ENCODE measurements at places on chromosomes 4 and X.

GRCh38 chrX:68443155-68443868 is 10.0 kb upstream of the OPHN1 start:
- DNase-seq, result no peak

GRCh38 chr4:16636912-16637630 is 261.4 kb downstream of the LDB2 start:
- no peak for DNase-seq

DNA sequence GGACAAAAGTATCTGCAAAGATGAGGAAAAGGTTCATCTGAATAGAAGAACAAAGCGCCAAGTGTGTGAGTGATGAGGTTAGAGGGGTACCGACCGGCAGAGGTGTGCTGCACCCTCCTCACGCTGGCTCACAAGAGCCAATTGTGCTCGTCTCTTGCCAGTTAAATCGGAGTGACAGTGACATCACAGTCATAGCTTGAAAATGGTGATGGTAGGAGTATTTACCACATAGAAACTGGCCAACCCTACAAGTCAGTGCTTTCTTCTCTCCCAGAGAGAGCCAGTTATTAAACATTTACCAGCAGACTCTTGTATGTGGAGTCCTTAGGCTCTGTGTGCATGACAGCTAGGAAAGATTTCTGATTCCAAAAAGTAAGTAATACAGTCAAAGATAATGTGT is 32.4 kb downstream of the CLDN22 start:
- DNase-seq, result no peak

DNA sequence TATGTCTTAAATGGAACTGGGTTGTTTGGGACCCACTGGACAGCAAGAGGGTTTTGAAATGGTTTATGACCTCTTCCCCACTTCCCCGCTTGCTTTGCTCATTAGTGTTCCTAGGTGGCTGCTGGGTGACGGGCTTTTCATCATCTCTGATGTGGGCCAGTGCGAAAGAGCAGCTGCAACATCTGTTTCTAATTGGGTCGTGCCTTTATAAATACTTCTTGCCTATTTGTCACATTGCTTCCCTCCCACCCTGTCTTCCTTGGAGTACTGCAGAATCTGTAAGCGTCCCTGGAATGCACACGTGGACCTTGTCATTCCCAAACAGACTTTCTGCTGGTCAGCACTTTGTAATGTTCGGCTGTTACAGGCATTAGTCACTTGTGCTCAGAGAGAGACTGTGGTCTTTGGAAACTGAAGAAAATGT is 35.2 kb downstream of the SEPTIN11 start:
- no peak for DNase-seq

DNA sequence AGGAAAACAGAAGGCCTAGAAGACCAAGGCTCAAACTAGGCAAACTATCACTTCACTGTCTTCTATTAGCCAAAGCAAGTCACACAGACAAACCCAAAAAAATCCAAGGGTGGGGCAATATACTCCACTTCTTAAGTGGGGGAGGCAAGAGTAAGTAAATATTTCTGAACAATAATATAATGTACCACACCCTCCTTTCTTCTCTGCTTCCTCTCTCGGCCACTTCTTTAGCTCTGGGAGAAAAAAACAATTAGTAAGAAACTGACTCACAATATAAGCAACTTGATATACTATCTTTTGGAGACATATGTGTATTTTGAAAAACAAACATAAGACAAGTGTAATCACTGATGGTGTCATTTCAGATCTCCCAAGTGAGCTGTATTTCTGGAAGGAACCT is 14.8 kb downstream of the DCAF8L1 start:
- no peak for DNase-seq

- no peak for DNase-seq
Observed at GRCh38 chrX:83416273-83416672, 91.8 kb upstream of the POU3F4 start.

GRCh38 chr4:70488748-70489147 is 16.8 kb downstream of the MUC7 start:
- no peak for DNase-seq

DNA sequence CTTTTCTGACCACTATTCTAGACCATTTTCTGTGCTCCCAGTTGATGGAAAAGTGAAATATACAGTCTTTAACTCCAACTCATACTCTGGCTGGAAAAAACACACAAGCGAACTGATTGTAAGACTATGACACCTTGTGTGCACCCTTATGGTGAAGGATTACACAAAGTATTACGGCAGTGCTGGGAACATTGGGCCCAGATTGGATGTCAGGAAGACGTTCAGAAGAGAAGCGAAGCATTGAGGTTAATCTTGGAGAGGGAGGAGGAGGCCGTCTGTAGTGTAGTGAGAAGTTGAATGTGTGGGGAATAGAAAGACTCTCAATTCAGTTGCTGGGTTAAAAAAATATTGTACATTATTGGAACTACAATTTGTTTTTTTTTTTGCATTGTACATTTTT is 50.0 kb downstream of the GRIA2 start:
- DNase-seq, result no peak

- DNase-seq, result no peak
Observed at GRCh38 chrX:10797466-10797865, 177.1 kb upstream of the MID1 start.

- DNase-seq, result no peak
Observed at GRCh38 chrX:135384161-135384836, 37.4 kb upstream of the SMIM10L2A start.

DNA sequence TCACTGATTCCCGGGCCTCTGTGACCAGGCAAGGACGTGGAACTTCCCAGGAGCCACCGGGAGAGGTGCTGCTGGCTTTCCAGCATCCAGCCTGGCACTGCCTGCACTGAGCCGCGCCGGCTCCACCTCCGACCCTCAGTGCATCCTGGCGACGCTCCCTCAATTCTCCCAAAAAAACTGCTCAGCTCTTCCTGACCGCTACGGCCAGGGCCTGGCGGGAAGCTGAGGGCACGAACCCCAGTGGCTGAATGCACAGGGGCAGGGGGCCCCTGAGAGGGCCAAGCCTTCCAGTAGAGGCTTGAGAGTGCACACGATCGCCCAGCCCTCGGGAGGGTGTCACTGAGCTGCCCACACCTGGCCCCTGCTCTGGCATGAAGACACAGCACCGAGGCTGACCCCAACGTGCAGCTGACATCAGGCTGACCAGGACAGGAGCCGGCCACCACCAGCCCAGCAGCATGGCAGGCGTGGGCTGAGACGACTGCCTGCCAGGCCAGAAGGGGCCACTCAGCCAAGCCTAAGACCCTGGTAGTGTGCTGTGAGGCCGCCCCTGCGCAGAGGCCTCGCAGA is 6.9 kb downstream of the CTBP1 start:
- no peak for DNase-seq

GRCh38 chr4:44861756-44862155 is 135.4 kb upstream of the GNPDA2 start:
- DNase-seq, result no peak

- no peak for DNase-seq
Observed at GRCh38 chr4:158580064-158580463, 58.4 kb downstream of the RXFP1 start.

GRCh38 chrX:54030329-54030728 is 13.9 kb downstream of the PHF8 start:
- DNase-seq, result no peak

GRCh38 chr4:73019462-73020047 is 50.0 kb downstream of the COX18 start:
- DNase-seq, result peak; percentile 33

DNA sequence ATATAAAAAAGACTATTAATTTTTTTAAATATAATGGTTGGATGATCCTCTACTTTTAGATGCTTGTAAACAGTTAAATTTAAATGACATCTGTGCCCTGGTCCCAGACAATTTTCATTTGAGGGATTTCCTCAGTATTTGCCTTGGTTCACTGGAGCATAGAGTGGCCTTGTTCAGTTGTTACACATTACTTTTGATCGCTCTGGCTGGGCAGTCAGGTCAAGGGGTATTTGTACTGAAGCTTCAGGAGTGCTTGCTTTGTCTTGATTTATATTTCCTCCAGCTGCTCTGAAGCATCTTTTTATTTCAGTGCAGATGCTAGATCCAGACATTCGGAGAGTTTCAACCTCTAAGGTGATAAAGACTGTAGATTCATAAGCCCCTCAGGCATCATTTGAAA is 50.0 kb downstream of the COMMD8 start:
- no peak for DNase-seq

DNA sequence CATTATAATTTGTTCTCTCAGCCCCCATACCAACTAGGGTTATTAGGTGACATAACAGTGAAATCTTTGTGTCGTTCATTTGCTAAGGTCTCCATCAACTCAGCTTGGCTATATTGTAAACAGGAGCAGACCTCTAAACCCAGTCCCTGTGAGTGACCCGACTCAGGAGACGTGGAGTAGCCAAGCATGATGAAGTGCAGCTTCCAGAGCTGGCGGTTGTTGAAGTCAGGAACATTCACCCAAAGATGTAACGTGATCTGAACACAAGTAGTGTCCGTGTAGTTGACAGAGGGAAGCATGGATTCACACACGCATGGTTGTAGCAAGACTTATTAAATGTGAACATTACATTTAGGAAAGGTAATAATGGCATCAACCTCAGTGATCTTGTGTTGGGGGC is 102.3 kb downstream of the FAM193A start:
- no peak for DNase-seq

DNA sequence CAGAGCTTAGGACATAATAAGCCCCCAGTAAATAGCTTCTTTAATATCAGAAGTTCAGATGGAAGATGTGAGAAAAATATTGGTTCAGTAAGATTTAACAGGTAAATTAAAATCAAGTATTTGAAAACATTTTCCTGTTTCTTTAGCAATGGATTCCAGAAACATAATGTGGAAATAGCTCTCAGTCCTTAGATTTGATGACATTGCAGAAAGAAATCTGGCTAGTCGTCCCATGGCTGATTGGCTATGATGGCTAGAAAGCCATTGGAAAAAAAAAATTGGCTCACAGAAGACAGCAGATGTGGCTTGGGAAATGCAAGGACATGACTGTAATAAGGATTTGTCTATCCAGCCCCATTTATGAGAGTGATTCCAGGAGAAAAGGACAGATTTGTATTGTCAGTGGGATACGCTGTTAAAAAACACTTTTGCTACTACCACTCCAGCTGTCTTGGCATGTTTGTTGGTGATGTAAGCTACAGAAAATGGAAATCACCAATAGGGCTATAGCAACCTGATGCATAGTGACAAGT is 78.3 kb downstream of the AR start:
- DNase-seq, result no peak

GRCh38 chr4:66929748-66930147 is 615.6 kb downstream of the CENPC start:
- no peak for DNase-seq

GRCh38 chr4:76251441-76252270 is at the start of gene FAM47E:
Gene FAM47E (plus strand): TSS chr4:76251721. CDS start chr4:76251747, 26 bp downstream.
- DNase-seq, result peak; percentile 96

- DNase-seq, result no peak
Observed at GRCh38 chr4:39353478-39354253, 12.5 kb downstream of the RFC1 start.

- no peak for DNase-seq
Observed at GRCh38 chr4:15054541-15054940, 52.3 kb downstream of the CPEB2 start.

DNA sequence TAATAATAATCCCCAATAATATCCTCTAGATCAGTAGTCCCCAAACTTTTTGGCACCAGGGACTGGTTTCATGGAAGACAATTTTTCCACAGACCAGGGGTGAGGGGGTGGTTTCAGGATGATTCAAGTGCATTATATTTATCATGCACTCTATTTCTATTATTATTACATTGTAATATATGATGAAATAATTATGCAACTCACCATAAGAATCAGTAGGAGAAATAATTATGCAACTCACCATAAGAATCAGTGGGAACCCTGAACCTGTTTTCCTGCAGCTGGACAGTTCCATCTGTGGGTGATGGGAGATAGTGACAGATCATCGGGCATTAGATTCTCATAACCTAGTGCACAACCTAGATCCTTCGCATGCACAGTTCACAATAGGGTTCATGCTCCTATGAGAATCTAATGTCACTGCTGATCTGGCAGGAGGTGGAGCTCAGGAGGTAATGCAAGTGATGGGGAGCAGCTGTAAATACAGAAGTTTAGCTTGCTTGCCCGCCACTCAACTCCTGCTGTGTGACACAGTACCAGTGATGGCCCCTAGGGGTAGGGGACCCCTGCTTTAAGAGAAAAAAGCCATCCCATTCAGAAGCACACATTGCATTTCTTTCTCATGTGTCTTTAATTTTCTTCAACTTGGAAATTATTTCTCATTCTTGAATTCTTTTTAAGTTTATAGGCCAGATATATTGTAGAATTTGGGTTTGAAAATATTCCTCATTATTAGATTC is 16.0 kb upstream of the SH3RF1 start:
- DNase-seq, result no peak

- no peak for DNase-seq
Observed at GRCh38 chr4:150126201-150126863, 48.1 kb downstream of the DCLK2 start.

GRCh38 chrX:77447653-77448569 is 722 bp downstream of the FGF16 start:
- DNase-seq, result no peak

GRCh38 chrX:40434443-40434842 is 146.3 kb upstream of the ATP6AP2 start:
- no peak for DNase-seq

- DNase-seq, result no peak
Observed at GRCh38 chrX:115393271-115393670, 103.8 kb downstream of the LUZP4 start.

GRCh38 chr4:165915215-165915614 is 42.2 kb downstream of the TLL1 start:
- no peak for DNase-seq

DNA sequence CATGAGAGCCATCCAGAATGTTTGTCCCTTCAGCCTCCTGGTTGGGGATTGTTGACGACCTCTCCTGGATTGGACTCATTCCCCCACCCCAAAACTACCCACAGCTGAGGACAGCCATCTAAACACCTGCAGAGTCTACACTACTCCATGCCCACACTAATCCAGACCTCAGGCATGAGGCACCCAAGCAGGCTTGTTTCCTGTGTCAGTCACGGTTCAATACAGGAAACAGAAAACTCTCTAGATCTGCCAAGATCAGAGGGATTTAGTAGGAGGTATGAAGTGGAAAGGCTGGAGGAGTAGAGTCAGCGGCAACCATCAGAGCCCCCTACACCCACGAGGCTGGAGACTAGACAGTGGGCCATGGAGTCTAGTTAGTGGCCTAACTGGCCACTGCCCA is 37.7 kb downstream of the HAND2 start:
- no peak for DNase-seq

GRCh38 chrX:63350465-63350877 is 661 bp downstream of the SPIN4 start:
- peak; percentile 58 for DNase-seq

DNA sequence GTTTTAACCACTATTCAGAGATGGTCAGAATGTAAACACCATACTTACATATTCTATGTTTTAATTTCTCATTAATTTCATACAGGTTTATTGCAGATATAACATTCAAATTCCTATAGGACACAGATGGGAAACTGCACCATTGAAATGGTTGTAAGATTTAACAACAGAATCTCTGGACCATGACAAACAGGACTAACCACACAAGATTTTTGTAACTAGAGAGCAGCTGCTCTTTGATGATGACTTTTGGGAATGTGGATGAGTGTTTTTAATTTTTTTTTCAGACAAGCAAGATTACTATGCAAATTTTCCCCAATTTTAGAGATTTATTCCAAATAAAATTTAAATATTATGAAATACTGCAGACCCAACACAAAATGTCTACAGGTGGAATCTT is 610.2 kb downstream of the PCDH18 start:
- DNase-seq, result no peak

- no peak for DNase-seq
Observed at GRCh38 chr4:104971462-104971861, 175.2 kb upstream of the TET2 start.
